Neural progenitor cell (in vitro differentiated cells): ENCODE measurements at places on chromosomes 6 and 20. TPM values are rescaled to one million over a fixed set of nuclear protein-coding genes. Genes with fewer than 3 reads are reported as not detected.

The GINM1 gene
- total RNA-seq: 26.9 and 35.7 TPM in 2 replicates

- no peak overlapping the region for H3K27ac ChIP-seq
- H3K27me3 ChIP-seq: no peaks in the 10 kb centered on the region
- H3K4me1 ChIP-seq: peaks cover under 1% of the 10 kb centered on the region
These were observed 789.8 kb upstream of the MAP3K7 start for GRCh38 chr6:91376686-91377085.

The TBXT gene
- total RNA-seq: not detected in 2 replicates

DNA sequence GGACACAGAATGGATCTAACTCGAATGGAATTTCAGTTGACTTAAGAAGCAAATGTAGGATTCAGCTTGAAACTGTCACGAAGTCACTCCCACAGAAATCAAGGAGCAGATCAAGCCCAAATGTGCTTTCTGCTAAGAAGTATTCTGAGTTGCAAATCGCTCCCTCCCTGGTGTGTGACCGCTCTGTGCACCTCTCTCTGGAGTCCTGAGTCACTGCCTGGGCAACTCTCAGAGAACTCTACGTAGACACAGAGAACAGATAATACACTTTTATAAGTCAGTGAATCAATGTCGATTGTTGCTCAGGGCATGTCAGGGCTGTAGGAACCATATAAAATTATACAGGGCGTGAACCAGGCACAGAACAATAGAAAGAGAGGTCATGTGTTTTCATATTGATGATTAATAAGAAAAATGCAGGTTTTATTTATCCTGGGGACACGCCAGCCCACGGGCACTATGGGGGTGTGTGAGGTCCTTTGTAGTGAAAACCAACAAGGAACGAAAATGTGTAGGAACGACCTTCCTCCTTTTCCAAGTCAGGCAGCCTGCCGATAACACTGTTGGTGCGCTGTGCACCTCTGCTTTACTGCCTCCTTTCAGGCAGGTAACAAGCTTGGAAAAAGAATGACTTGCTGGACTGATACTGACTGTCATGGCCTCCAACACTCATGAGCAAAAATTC lies 248.1 kb upstream of the FOXQ1 start:
- H3K36me3 ChIP-seq: no peaks in the 10 kb centered on the region
- no peak overlapping the region for H3K27ac ChIP-seq
- H3K4me3 ChIP-seq: no peak overlapping the region
- H3K4me1 ChIP-seq: no peaks in the 10 kb centered on the region

DNA sequence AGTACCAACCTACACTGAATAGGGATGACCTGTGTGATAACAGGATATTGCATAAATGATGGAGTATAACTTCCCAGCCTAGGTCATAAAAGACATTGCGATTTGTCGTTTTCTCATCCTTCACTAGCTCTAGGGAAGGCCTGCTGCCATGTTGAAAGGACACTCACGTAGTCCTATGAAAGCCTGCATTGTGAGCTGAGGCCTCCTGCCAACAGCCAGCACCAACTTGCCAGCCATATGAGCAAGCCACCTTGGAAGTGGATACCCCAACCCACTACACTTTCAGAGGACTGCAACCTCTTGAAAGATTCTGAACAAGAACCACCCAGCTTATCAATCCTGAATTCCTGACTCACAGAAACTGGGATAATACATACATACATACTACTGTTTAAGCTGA lies 3.5 kb upstream of the PANK2 start:
- H3K27me3 ChIP-seq: no peaks in the 10 kb centered on the region
- no peaks in the 10 kb centered on the region for H3K36me3 ChIP-seq
- DNase-seq: no peak
- H3K27ac ChIP-seq: no peak overlapping the region
- H3K4me1 ChIP-seq: peaks cover 11% of the 10 kb centered on the region

The PGC gene
- not detected in 2 replicates for total RNA-seq

- H3K27ac ChIP-seq: no peak overlapping the region
- peak; percentile 39 for DNase-seq
These were observed 429.1 kb downstream of the HTR1B start for GRCh38 chr6:77034161-77034560.

The AKIRIN2 gene
- 46.2 and 76.7 TPM in 2 replicates for total RNA-seq

- DNase-seq: no peak
- no peaks in the 10 kb centered on the region for H3K4me1 ChIP-seq
- no peak overlapping the region for H3K27ac ChIP-seq
These were observed 38.9 kb upstream of the THBS2 start for GRCh38 chr6:169292338-169293124.

The HSPA12B gene
- total RNA-seq: 0.15 and 0.71 TPM in 2 replicates

The ANGPT4 gene
- 0.06 and 0.19 TPM in 2 replicates for total RNA-seq

- H3K36me3 ChIP-seq: no peaks in the 10 kb centered on the region
- DNase-seq: no peak
- no peaks in the 10 kb centered on the region for H3K27me3 ChIP-seq
- H3K4me1 ChIP-seq: peaks cover 4% of the 10 kb centered on the region
These were observed 652.1 kb upstream of the CITED2 start for GRCh38 chr6:140026546-140026945.

- no peak overlapping the region for H3K4me3 ChIP-seq
- no peaks in the 10 kb centered on the region for H3K36me3 ChIP-seq
- H3K27me3 ChIP-seq: no peaks in the 10 kb centered on the region
- H3K27ac ChIP-seq: no peak overlapping the region
These were observed 78.5 kb upstream of the HDAC2 start for GRCh38 chr6:114049367-114049966.

The EZR gene
- 52.0 and 61.4 TPM in 2 replicates for total RNA-seq

- no peak overlapping the region for H3K4me3 ChIP-seq
- peaks cover 34% of the 10 kb centered on the region for H3K27me3 ChIP-seq
- no peaks in the 10 kb centered on the region for H3K36me3 ChIP-seq
- peak; percentile 80 for DNase-seq
These were observed 8.1 kb downstream of the SCRT2 start for GRCh38 chr20:667351-668034.

The EDN3 gene
- total RNA-seq: 0.28 TPM in 1 of 2 replicates, not detected in the other

GRCh38 chr6:163996491-163996890 lies 582.0 kb downstream of the QKI start:
- no peak overlapping the region for H3K4me3 ChIP-seq
- no peaks in the 10 kb centered on the region for H3K27me3 ChIP-seq
- DNase-seq: no peak
- no peak overlapping the region for H3K27ac ChIP-seq
- no peaks in the 10 kb centered on the region for H3K4me1 ChIP-seq

The SLC35B2 gene
- 33.9 and 47.0 TPM in 2 replicates for total RNA-seq

GRCh38 chr20:19554666-19555065 lies 203.4 kb upstream of the RIN2 start:
- no peaks in the 10 kb centered on the region for H3K27me3 ChIP-seq
- H3K4me3 ChIP-seq: no peak overlapping the region
- no peak overlapping the region for H3K27ac ChIP-seq
- H3K4me1 ChIP-seq: peaks cover 19% of the 10 kb centered on the region

DNA sequence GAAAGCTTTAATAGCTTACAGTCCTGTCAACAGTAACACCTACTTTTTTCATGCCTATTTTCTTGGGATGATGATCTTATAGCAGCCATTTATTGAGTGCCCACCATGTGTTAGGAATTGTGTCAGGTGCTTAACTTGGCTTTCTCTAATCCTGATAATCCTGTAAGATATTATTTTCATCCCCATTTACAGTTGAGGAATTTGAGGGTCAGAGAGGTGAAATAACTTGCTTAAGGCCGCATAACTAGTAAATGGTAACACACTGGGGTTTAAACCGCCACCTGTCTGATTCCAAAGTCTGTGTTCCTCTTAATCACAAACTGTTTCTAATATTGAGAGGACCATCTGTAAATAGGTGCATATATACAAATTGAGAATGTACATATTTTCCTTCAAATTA lies 55.5 kb downstream of the NCOA3 start:
- no peaks in the 10 kb centered on the region for H3K36me3 ChIP-seq
- no peak for DNase-seq
- no peak overlapping the region for H3K4me3 ChIP-seq
- peak overlapping the region; percentile 3 for H3K27ac ChIP-seq
- peaks cover 35% of the 10 kb centered on the region for H3K4me1 ChIP-seq

- DNase-seq: no peak
- H3K27me3 ChIP-seq: no peaks in the 10 kb centered on the region
- H3K27ac ChIP-seq: no peak overlapping the region
- H3K4me1 ChIP-seq: peaks cover 36% of the 10 kb centered on the region
- peaks cover 21% of the 10 kb centered on the region for H3K36me3 ChIP-seq
These were observed 38.6 kb downstream of the GHRH start for GRCh38 chr20:37223053-37223452.

The BTNL2 gene
- not detected in 2 replicates for total RNA-seq

DNA sequence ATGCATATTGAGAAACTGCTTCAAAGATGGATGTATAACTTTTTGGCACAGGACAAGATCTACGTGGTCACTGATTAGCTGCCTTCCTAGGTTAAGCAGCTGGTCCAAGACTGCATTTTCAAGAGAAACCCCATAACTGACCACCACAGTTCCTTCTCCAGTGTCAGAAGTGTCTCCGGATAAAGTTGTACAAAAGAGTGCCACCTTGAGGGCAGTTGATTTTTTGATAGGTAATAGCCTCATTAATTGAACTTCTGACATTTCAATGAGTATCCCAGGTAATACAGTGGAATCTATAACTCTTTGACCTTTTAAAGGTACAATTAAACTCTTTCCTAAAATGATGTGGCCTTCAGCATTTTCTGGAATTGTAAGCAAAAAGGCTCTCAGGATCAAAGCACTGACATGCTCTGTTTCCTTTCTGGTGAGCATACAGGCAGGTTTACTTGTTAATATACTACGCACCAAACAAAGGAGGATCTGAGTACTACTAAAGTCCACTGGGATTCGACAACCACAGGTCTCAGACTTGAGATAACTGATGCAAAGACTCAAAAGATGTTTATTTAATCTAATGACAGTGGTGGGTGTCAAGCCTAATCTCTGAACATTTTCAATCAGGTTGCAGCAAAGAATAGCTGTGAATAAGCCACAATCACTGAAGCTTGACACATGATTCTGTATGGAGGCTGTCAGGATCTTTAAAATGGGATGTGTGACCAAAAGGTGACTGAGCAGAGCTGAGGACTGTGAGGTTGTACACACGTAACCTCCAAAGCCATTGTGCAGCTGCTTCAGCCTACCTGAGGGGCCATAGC lies 21.2 kb downstream of the MKKS start:
- H3K4me3 ChIP-seq: no peak overlapping the region
- DNase-seq: no peak
- H3K27ac ChIP-seq: no peak overlapping the region
- peaks cover 16% of the 10 kb centered on the region for H3K4me1 ChIP-seq

The CLDN20 gene
- total RNA-seq: not detected in 2 replicates

DNA sequence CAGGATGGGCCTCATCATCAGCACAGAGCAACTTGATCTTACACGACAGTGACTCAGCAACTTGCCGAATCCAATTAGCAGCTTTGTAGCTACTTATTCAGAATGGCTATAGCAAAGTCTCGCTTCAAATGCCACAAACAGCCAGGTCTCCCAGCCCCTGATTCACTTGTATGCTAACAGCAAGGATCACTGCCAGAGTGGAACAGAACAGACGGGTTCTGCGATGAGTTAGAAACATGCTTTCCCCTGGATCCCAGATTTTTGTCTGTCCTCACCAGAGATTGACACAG lies 254.4 kb downstream of the NRN1 start:
- H3K36me3 ChIP-seq: no peaks in the 10 kb centered on the region
- H3K4me3 ChIP-seq: no peak overlapping the region
- peak; percentile 76 for DNase-seq
- no peak overlapping the region for H3K27ac ChIP-seq

The RIMS1 gene
- 2.4 and 2.5 TPM in 2 replicates for total RNA-seq

The SLC18B1 gene
- total RNA-seq: 4.2 and 5.1 TPM in 2 replicates

GRCh38 chr6:41454189-41454789 lies 91.9 kb upstream of the FOXP4 start:
- no peaks in the 10 kb centered on the region for H3K36me3 ChIP-seq
- no peak overlapping the region for H3K4me3 ChIP-seq
- peaks cover 33% of the 10 kb centered on the region for H3K4me1 ChIP-seq
- H3K27me3 ChIP-seq: no peaks in the 10 kb centered on the region
- no peak overlapping the region for H3K27ac ChIP-seq

GRCh38 chr20:58765780-58766179 lies 73.2 kb downstream of the NPEPL1 start:
- no peak overlapping the region for H3K4me3 ChIP-seq
- no peak for DNase-seq
- H3K36me3 ChIP-seq: no peaks in the 10 kb centered on the region
- H3K27ac ChIP-seq: no peak overlapping the region

- no peaks in the 10 kb centered on the region for H3K36me3 ChIP-seq
- no peaks in the 10 kb centered on the region for H3K4me1 ChIP-seq
- no peak for DNase-seq
- no peak overlapping the region for H3K4me3 ChIP-seq
- no peak overlapping the region for H3K27ac ChIP-seq
These were observed 1.3 kb downstream of the NOTCH4 start for GRCh38 chr6:32222333-32223230.

- H3K4me1 ChIP-seq: peaks cover 22% of the 10 kb centered on the region
- peaks cover 9% of the 10 kb centered on the region for H3K36me3 ChIP-seq
- DNase-seq: no peak
- no peaks in the 10 kb centered on the region for H3K27me3 ChIP-seq
- no peak overlapping the region for H3K4me3 ChIP-seq
- H3K27ac ChIP-seq: no peak overlapping the region
These were observed 104.2 kb upstream of the TIAM2 start for GRCh38 chr6:154890874-154891273.

- no peaks in the 10 kb centered on the region for H3K4me1 ChIP-seq
- no peak overlapping the region for H3K27ac ChIP-seq
- no peaks in the 10 kb centered on the region for H3K36me3 ChIP-seq
- no peaks in the 10 kb centered on the region for H3K27me3 ChIP-seq
- DNase-seq: no peak
- H3K4me3 ChIP-seq: no peak overlapping the region
These were observed 25.8 kb downstream of the CDKAL1 start for GRCh38 chr6:20559924-20560551.

GRCh38 chr20:37194621-37195417 lies 15.5 kb upstream of the MROH8 start:
- H3K27me3 ChIP-seq: no peaks in the 10 kb centered on the region
- peaks cover 31% of the 10 kb centered on the region for H3K4me1 ChIP-seq
- peak overlapping the region; percentile 65 for H3K27ac ChIP-seq

DNA sequence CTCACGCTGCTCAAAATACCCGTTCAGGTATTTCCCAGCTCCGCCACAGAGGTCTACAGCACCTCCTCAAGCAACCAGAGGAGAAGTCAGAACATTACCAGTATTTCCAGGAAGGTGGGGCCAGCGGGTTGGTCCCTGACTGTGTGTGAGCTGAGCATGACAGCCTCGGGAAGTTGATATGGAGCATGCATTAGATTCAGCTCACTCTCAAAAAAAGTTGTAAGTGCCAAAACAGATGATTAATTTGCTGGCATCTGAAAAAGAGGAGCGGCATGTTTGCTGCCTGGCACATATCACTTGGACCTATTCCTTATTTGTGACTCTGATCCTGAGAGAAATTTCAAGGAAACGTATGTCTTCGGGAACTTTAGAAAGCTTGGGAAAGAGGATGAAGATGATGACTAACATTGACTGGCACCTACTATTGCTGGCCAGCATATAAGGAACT lies 32.3 kb downstream of the ELOVL2 start:
- H3K4me3 ChIP-seq: no peak overlapping the region
- H3K4me1 ChIP-seq: peaks cover 5% of the 10 kb centered on the region
- no peak for DNase-seq

The RAET1E gene
- not detected in 2 replicates for total RNA-seq

- peaks cover 7% of the 10 kb centered on the region for H3K4me1 ChIP-seq
- DNase-seq: no peak
- H3K27ac ChIP-seq: no peak overlapping the region
These were observed 15.3 kb downstream of the TLDC2 start for GRCh38 chr20:36891211-36891610.

The CLPSL2 gene
- total RNA-seq: 1.4 TPM in 1 of 2 replicates, not detected in the other

- H3K27ac ChIP-seq: no peak overlapping the region
- no peak overlapping the region for H3K4me3 ChIP-seq
- DNase-seq: no peak
- H3K4me1 ChIP-seq: peaks cover 11% of the 10 kb centered on the region
These were observed 4.2 kb downstream of the BEND6 start for GRCh38 chr6:56959094-56959493.

- H3K36me3 ChIP-seq: peaks cover 12% of the 10 kb centered on the region
- no peak overlapping the region for H3K4me3 ChIP-seq
- DNase-seq: no peak
These were observed 10.2 kb downstream of the NQO2 start for GRCh38 chr6:3009930-3010329.
